ENCODE measurements at places on chromosomes 7 and 10.
A peak's percentile ranks its signal among the peaks of the same experiment; 100 is the strongest.

GRCh38 chr7:31791881-31792280 lies 104.9 kb downstream of the PPP1R17 start:
- DNase-seq = no peak

GRCh38 chr10:103276896-103277712 lies at the start of gene INA:
INA (plus strand) TSS chr10:103277138; CDS start chr10:103277212, 74 bp downstream.
- DNase-seq = no peak

DNA sequence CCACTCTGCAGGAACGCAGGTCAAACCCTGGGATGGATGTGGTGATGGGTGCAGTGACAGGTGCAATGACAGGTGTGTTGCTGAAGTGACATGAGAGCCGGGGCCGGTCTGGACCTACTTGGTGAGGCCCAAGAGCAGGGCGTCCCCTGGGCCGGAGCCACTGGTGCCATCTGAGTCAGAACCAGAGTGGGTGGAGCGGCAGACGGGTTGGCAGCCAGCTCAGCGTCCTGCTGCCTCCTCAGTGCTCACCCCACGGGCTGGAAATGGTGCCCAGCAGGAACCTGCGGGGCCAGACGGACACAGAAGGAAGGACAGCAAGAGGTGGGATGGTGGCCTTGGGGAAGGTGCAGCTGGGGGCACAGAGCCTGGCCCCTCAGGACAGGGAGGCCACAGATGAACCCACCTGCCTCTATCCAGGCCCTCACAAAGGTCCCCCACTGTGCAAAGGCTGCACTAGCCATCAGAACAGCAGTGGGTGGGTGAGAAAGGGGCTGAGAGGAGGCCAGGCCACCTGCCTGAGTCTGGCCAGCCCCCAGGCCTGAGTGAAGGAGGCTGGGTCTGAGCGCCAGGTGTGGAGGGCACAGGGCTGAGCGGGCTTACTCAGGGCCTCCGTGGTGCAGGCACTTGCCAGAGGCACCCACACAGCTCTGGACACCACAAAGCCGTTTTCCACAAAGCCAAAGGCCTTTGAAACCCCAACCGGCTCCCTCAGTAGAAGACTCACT lies 129.0 kb upstream of the PPP2R2D start:
- DNase-seq = no peak

DNA sequence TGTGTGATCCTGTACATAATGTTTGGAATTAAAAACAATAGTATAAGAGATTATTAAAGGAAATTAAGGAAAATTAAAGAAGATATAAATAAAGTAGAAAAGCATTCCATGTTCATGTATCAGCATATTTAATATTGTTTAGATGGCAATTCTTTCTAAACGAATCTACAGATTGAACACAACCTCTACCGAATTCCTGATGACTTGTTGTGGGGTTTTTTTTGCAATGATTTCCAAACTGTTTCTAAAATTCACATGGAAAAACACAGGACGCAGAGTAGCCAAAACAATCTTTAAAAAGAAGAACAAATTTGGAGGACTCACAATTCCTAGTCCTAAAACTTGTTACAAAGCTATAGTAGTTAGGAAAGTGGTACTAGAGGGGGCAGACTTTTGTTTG lies 573.4 kb upstream of the IGFBP3 start:
- DNase-seq = no peak

- no peak for DNase-seq
Observed at GRCh38 chr7:102156867-102157266, 129.8 kb upstream of the SH2B2 start.

- no peak for DNase-seq
Observed at GRCh38 chr7:318476-318875, 28.5 kb downstream of the FOXL3 start.

GRCh38 chr7:143394777-143395176 lies 13.6 kb downstream of the ZYX start:
- DNase-seq = no peak

- no peak for DNase-seq
Observed at GRCh38 chr10:112132435-112132834, 51.1 kb downstream of the GPAM start.

DNA sequence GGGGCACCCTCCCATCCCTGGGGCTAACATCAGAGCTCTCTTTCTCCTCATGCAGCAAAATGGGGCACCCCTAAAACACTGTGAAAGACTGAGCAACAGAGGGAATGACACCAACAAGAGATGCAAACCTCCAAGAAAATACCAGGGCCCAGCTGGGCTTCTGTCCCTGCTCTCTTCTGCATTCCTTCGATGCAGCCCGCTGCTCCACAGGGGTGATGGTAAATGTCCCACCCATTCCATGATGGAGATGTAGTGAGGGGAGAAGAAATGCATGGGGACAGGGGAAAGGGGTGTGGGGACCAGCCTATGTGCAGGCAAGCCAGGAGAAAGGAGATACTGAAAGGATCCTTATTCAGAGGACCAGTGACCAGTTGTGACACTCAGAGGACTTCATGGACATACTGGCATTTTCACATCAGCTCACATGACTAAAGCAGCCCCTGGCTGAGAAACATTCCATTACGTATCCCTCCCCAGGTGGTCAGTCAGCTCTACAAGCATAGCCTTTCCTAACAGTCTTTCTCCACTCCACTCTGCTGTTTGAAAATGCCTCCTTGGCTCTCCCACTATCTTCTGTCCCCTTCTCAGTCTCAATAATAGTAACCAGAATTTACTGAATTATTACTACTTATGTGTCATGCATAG lies 13.3 kb downstream of the SORBS1 start:
- no peak for DNase-seq

GRCh38 chr7:28157831-28158416 lies 22.7 kb downstream of the JAZF1 start:
- DNase-seq = peak; percentile 40

- no peak for DNase-seq
Observed at GRCh38 chr7:155285423-155285822, 12.3 kb upstream of the INSIG1 start.

GRCh38 chr10:120403109-120403508 lies 53.9 kb upstream of the PLPP4 start:
- DNase-seq = no peak

GRCh38 chr10:628386-629045 lies 61.0 kb downstream of the DIP2C start:
- no peak for DNase-seq

Measured in MV-4-11 (cell line).